NCI-H187 (cell line): ENCODE measurements at places on chromosomes 7 and 10.

GRCh38 chr7:120615703-120616102 is 242.2 kb downstream of the TSPAN12 start:
- DNase-seq = no peak

GRCh38 chr7:1196950-1197349 is 35.7 kb upstream of the UNCX start:
- DNase-seq = no peak

DNA sequence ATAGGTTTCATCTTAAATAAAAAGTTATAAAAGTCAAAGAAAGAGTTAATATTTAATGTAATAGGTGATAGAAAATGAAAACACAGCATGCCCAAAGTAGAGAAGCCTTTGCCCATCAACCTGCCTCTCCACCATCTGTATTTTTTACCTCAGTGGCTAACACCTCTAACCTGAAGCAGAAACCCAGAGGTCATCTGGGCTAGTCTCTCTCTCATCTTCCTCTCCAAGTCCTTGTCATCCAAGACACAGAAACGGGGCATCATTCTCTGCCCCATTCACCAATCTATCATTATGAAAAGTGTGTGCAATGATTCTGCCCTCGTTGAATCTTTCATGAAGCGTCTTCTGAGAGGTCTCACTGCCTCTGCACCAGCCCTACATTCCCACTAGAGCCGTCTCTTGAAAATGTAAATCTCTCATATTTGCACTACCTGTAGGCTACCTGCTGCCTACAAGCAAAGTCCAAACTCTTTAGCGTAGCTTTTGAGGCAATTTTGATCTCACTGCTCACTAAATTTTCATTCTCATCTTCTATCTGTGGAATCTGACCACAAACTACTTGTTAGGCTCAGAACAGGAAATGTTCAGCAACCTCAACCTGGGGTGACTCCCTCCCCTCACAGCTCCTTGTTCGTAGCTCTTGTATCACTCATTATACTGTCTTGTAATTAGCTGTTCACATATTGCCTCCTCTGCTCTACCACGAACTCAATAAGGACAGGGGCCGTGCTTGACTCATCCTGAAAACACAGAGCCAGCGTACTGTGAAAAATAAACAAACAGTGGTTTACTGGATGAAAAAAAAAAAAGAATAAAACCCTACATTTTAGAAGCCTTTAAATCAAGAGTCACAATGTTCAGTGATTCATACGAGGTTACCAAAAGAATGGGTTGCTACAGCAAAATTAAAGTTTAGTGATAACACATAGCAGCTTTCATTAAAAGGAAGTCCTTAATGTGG is 83.1 kb downstream of the CTNNA3 start:
- DNase-seq = no peak

GRCh38 chr7:28609608-28610007 is 197.3 kb downstream of the CREB5 start:
- DNase-seq = no peak

- DNase-seq = no peak
Observed at GRCh38 chr10:15442056-15442455, 71.0 kb upstream of the FAM171A1 start.

DNA sequence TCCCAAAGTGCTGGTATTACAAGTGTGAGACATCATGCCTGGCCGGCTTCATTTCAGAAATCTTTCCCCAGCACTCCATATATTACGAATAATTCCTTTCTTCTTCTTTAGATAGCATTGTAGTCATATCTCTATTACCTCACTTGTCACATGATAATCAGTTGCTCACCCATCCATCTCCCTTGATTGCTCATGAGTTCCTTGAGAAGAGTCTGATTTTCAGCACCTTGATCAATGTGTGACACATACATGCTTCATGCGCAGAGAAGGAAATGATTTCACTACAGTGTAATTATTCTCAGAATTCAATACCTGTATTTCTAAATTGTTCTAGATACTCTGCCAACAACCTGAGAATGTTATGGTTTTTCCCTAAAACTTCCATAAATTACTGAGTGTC is 26.7 kb upstream of the GGCT start:
- DNase-seq = no peak

- DNase-seq = no peak
Observed at GRCh38 chr10:50636618-50637579, 13.1 kb upstream of the SGMS1 start.

DNA sequence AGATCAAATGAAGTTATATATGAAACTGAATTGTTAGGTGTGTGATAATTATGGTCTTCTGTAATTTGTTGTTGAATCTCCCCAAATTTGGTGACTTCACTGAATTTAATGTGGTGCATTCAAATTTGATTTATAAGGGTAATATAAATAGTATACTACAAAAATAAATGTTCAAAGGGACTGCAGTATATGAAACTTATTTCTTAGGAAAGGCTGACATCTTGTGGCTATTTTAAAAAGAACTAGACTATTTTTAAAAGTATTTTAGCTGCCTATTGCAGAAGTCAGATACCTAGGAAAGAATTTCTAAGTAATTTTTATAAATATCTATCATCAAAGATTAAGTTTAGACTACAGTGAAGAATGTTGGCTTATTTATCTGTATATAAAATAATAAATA is 36.6 kb downstream of the ATRNL1 start:
- DNase-seq = no peak

DNA sequence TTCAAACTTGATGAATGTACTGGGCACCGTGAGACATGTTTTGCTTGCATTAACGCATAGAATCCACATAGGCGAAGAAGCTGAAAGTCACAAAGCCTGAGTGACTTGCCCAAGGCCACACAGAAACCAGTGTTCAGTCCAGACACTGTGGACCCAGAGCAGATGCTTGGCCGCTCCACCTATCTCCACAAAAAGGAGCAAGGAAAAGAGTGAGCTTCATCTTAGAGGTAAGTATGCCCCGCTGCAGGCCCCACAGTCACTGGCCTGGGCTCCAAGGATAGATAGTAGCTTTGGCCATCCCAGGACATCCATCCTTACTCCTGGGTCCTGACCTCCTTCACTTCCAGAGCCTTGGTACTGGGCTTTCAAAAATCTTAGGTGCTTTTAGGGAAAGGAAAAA is 60.1 kb upstream of the SAMD8 start:
- no peak for DNase-seq

DNA sequence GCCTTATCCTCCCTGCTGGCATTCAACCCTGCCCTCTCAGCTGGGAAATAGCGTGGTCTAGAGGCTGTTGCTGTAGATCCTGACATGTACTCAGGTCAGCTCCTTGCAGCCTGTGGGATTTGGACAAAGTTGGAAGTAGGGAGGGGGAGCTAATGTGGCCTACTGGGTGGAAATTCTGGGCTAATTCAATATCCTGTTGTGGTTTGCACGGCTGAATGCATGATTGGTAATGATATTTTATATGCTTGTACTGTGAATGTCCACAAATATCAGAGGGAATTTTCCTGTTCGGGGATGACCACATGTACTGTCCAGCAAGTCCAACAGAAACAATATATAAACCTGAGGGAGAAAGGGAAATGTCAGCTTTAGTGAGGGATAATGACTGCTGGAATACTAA is 22.1 kb upstream of the NPVF start:
- no peak for DNase-seq

GRCh38 chr10:60708666-60709065 is 69.6 kb upstream of the CDK1 start:
- no peak for DNase-seq

DNA sequence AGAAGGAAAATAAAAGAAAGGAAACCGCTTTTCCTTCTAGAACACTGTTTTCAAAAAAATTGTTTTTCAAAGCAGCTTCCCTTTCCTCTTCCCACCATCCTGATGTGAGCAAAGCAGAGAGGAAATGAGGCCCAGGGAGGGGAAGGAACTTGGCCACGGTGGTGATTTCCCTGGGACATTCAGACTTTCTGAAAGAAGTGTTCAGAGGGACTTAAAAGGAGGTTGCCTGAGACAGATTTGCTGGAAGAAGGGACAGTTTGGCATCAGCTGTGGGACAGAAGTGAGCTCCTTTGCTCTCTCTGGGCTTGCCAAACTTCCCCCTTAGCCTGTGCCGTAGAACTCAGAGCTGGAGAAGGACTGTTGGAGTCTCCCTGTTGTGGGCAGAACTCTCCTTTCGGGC is 30.3 kb downstream of the ADCYAP1R1 start:
- DNase-seq = no peak

- DNase-seq = no peak
Observed at GRCh38 chr10:47031901-47032465, 120.8 kb downstream of the PTPN20 start.

GRCh38 chr7:22720791-22721786 is 5.9 kb upstream of the IL6 start:
- no peak for DNase-seq

DNA sequence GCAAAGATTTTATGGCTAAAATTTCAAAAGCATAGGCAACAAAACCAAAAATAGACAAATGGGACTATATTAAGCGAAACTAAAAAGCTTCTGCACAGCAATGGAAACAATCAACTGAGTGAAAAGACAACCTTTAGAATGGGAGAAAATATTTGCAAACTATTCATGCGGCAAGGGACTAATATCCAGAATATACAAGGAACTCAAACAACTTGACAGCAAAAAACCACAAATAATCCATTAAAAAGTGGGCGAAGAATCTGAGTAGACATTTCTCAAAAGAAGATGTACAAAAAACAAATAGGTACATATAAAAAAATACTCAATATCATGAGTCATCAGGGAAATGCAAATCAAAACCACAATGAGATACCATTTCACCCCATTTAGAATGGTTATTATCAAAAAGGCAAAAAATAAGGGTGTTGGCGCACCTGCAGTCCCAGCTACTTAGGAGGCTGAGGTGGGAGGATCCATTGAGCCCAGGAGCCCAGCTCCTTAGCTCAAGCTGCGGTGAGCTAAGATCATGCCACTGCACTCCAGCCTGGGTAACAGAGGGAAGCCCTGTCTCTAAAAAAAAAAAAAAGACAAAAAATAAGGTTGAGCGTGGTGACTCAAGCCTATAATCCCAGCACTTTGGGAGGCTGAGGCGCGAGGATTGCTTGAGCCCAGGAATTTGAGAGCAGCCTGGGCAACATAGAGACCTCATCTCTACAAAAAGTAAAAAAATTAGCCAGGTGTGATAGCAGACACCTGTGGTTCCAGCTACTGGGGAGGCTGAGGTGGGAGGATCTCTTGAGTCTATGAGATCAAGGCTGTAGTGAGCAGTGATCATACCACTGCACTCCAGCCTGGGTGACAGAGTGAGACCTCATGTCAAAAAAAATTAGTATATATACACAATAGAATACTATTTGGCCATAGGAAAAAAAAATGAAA is 4.2 kb upstream of the CCM2 start:
- no peak for DNase-seq

GRCh38 chr7:29292886-29293658 is 98.5 kb downstream of the CHN2 start:
- no peak for DNase-seq

- no peak for DNase-seq
Observed at GRCh38 chr10:101932183-101932582, 88.6 kb upstream of the KCNIP2 start.

DNA sequence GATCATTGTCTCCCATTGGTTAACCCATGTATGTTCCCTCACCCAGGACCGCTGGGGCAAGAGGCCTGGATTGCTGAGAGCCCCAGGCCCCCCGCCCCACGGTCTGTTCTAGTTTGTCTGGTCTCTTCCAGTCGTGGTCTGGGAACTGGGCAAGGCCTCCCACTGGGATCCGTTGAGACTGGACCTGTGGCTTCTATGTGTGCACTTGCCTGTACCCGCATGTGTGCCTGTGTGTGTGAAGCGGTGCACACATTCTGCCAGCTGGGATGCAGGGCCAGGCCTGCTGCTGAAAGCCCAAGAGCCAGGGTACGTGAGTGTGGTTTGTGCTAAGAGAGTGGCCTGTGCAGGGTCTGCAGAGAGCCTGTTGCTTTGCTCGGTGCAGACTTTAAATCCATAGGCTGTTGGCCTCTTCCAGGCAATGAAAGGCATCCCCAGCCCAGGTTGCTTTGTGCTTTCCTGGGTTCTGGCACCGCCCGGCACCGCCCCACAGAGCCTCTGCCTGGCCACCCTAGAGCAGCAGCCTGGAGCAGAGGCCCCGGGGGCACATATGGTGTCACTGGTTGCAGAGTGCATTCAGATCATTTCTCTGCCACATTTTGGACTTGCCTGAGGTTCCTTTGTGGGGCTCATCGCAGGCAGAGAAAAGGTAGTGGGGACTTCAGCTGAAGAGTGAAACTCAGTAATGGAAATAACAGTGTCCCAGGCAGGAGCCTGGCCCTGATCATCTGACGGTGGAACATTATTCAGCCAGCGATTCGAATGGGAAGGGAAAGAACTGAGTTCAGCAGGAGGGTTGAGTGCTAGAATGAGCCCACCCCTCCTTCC is 215.5 kb downstream of the GLRX3 start:
- DNase-seq = no peak

DNA sequence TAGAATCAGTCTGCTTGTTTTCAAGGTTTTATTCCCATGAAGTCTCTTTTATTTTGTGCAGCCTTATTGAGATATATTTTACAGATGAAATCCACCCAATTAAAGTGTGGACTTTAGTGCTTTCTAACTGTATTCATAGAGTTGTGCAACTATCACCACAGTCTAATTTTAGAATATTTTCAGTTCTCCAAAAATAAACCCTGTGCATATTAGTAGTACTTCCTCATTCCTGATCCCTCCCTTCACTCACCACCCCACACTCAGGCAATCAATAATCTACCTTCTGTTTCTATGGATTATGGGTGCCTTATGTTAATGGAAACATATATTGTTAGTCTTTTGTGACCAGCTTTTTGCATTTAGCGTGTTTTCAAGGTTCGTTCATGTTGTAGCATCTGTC is 185.7 kb upstream of the TMEM72 start:
- DNase-seq = no peak

DNA sequence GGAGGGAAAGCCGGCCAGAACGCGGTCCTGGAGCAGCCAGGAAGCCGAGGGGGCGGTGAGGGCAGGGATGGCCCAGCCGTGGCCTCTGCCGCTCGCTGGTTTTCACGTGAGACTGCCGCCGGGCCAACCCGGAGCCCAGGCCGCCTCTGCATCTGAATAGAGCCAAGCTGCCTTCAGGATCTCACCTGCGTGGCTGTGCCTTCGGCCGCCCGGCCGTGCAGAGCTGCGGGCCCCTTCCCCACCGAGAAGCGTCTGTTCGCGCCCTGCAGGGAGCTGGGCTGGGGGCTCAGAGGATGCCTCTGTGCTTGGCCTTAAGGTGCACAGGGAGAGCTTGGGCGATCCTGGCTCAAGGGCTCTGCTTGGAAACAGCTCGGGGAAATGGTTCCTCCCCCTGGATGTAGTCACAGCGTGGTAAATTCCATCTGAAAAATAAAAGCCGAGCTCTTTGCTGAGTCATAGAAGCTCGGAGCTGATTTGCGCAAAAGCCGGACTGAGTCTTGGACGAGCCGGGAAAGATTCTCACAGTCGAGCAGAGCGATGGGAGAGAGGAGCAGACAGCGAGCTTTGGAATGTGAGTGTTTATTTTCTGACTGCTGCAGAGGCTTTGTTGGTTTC is at the start of gene JAKMIP3:
Gene JAKMIP3, plus strand, starts transcription at position 456 of the 615 bp plus-strand sequence. CDS start 38,863 bp downstream, outside the sequence.
- DNase-seq = no peak

GRCh38 chr7:106073701-106074100 is 38.4 kb downstream of the SYPL1 start:
- DNase-seq = no peak

- no peak for DNase-seq
Observed at GRCh38 chr7:53209129-53209528, 173.7 kb downstream of the POM121L12 start.

- no peak for DNase-seq
Observed at GRCh38 chr10:43953672-43954071, 305.0 kb upstream of the ZNF32 start.

GRCh38 chr7:81399471-81399870 is 370.4 kb downstream of the HGF start:
- DNase-seq = no peak
